ENCODE measurements at places on chromosomes 2 and 18. TPM values are rescaled to one million over a fixed set of nuclear protein-coding genes. Genes with fewer than 3 reads are reported as not detected.

Gene DHRS9
- 0.40 TPM for total RNA-seq

Gene MLPH
- not detected for total RNA-seq

Gene GKN1
- total RNA-seq: not detected

Gene POTEJ
- 0.07 TPM for total RNA-seq

Gene ATP8B1
- total RNA-seq: 108 TPM

Gene TEKT4
- total RNA-seq: not detected

Gene CROCC2
- not detected for total RNA-seq

Gene PSMA8
- not detected for total RNA-seq

Gene PRSS56
- total RNA-seq: not detected

Gene RESP18
- total RNA-seq: not detected

Gene BCL11A
- total RNA-seq: 0.07 TPM

Gene MYO1B
- 45.4 TPM for total RNA-seq
